COLO829 (cell line): ENCODE measurements at places on chromosomes 1 and 21.
A peak's percentile ranks its signal among the peaks of the same experiment; 100 is the strongest.

DNA sequence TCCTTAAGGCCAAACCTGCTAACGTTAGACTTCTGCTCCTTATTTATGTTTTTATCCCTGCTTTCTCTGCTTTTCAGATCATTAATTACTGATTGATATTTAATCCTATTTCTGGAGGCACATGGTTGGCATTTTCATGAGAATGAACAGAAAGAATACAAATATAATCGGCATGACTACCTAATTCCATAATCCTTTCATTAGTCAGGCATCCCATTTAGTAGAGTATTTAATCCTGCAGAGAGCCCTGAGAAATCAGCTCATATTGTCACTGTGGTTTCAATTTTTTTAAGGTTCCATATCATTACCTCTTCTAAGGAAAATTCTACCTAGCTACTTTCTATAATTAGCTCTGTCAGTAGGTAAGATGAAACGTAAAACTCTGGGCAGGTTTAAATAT, 238.8 kb downstream of the NCAM2 start:
- DNase-seq, result no peak

GRCh38 chr1:30809514-30810263, 52.1 kb upstream of the LAPTM5 start:
- DNase-seq, result no peak

DNA sequence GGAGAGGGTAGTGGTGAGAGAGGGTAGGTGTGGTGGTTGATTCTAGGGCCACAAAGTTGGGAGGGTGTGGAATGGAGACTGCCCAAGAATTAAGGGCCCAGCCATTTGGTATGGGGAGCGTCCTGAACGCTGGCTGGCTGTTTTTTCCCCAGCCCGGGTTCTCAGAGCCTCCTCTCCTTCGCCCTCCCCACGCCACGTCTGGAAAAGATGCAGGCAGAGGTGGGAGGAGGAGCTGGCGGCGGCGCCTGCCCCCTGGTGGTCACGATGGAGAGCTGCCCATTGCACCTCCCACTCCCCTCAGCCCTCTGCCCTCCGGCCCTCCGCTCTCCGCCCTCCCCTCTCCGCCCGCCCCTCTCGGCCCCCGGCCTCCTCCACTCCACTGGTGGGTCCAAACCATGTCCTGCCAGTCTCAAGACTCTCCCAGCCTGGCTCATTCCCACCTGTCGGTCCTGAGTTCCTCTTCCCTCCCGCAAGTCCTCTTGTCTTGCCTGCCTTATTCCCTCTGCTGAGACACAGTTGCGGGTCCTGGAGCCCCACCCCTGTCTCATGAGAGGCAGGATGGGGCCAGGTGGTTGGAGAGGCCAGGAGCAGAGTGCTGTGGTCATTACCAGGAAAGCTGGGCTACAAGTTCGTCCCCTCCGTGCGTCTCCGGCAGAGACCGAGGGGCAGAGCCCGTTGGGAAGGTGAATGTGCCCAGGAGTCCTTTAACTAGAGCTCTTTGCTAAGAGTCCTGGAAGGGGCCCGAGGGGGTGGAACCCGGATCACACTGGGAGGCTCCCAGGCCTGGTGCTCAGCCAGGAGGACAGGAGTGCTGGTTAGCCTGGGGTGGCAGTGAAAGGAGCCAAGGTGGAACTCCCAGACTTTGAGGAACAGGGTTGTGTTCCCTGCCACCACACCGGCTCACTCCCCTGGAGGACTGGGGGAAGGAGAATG, 22.6 kb downstream of the ETNK2 start:
- DNase-seq, result peak; percentile 89

- DNase-seq, result no peak
These were observed 387.2 kb downstream of the PTPRU start for GRCh38 chr1:29623501-29623900.

DNA sequence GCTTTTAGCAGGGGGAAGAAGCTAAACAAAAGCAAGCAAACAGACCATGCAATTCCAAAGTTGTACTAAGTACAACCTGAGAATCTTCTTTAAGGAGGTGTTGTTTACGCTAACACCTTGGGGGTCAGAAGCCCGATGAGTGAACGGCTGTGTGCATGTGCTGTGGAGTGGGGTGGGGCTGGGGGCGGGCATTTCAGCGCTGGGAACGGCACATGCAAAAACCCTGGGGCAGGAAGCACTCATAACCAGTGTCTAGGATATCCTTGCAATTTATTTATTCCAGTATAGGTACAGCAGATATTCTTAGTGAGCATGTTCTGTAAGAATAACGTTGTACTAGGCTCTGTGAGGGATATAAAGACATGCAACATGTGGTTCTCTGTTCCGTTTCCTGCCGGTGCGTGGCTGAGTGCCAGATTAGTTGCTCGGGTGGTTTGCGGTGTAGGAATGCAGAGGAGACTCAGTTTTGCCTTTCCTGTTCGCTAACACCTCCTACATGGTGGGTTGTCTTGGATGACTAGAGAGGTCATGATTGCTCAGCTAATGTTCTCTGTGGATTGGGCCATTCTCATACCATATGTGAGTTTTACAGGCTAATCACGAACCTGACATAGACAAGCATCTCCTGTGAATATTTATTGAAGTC, 3.7 kb downstream of the FASLG start:
- DNase-seq, result no peak

DNA sequence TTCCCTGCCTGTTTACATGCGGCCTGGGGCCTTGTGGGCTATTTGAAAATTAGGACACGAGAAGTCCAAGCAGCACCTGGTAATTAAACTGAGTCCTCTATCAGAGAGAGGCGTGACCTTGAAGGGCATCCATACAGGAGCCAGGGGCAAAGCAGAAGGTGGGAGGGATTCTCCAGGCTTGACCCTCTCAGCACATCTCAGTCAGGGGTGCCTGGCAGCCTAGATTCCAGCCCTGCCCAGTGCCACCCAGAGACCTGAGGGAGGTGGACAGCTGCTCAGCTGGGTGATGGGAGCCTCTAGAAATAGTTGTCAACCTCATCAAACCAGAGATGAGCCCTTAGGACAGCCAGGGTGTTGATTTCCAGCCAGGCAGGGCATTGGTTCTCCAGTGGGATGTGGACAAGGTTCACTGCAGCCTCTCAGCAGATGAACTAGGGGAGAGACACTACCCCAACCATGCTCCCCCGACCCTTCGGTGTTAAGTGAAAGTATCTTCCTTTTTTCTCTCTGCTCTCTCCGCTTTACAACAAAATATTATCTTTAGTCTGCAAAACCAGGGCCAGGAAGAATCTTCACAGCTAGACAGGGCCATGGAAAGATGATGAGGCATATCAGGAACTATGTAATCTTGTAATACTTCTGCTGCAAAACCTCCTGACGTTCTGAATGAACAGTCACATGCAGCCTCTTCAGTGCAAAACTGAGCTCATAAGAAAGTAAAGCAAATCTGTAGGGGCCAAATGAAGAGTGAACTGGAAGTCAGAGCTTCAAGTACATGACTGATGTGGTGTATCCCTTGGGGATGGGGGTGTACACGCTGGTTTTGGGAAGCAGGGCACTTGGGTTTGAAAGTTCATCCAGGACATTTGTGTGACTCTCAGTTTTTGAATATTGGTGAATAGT, 35.9 kb upstream of the ATP5PO start:
- DNase-seq, result no peak

DNA sequence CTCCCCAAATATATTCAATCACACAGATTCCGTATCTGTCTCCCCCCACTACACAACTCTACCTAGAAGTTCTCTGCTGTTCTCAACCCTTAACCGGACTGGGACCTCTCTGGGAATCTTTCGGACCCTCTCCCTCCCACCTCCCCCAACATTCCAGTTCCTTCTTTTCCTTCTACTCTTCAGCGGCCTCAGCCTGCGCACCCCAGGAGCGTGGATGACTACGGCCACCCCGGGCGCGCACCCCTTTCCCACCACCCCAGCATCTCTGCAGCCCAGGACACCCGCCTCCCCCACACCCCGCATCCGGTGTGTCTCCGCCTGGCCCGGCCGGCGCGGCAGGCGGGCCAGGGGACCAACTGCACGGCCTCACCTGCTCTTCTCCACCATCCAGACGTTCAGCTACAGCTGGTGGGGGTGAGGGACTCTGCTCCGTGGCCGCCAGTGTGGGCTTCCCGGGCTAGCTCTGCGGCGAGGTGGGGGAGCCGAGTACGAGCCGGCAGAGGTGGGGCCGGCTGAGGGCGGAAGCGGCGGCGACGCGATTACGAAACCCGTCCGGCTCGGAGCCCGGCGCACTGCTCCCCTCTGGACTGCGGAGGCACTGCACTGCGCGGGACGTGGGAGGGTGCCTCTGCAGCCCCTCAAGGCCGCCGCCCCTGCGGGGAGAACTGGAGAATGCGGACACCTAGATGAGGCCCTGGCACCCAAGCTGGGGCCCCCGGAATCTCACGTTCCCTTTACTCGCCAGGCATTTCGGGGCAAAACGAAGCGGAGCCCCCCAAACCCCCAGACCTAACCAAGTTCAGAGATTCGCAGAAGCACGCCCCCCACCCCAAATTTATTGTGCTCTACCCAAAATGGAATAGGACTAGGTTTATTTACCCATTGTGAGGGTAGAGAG, at the start of gene CDC42SE1:
Gene CDC42SE1, minus strand, starts transcription at position 514 of the 898 bp plus-strand sequence. CDS start 3,892 bp downstream, outside the sequence.
- peak; percentile 87 for DNase-seq

- DNase-seq, result no peak
These were observed 27.8 kb upstream of the LRRC38 start for GRCh38 chr1:13541435-13542215.
